ENCODE measurements at places on chromosomes 11 and 22. TPM values are rescaled to one million over a fixed set of nuclear protein-coding genes. Genes with fewer than 3 reads are reported as not detected.

The NCAM1 gene
- polyA plus RNA-seq: 0.17 TPM

The SCUBE1 gene
- polyA plus RNA-seq: not detected

The SLC43A3 gene
- polyA plus RNA-seq: 34.8 TPM

- DNase-seq: no peak
Measured at GRCh38 chr11:86863476-86863875, 63.1 kb downstream of the PRSS23 start.

DNA sequence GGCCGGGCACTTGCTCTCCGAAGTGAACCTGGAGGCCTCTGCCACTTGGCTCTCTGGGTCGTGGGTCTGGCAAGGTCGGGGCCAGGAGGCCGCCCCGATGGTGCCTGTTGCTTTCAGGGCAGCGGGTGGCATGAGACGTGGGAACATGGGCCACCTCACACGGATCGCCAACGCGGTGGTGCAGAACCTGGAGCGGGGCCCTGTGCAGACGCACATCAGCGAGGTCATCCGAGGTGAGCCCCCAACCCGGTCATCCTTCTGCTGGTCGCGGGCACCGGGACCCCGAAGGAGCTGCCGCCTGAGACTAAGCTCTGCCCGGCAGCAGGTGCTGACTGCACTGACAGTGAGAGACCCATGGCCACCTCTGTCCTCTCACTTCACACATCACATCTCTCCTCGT is 40.0 kb downstream of the SBF1 start:
- DNase-seq: no peak

DNA sequence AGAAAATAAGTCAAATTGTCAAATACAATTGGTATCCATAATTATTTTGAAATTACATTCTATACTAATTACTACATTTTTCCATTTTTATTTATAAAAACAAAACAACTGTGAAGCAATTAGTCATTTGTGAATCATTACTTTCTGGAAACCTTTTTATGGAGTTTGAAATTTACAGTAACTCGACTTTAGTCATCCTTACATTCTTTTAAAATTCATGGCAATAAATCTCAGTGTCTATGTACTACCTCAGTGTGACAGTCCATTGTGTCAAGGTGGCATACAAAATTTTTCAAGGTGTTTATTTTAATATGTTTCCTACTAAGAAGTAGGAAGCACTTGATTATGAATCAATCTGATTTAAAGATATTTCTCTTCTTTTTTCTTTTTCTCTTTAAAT is 1949.4 kb upstream of the RAG2 start:
- no peak for DNase-seq

- DNase-seq: peak; percentile 12
Measured at GRCh38 chr11:72618803-72619202, 55.4 kb downstream of the PDE2A start.

GRCh38 chr22:50625131-50625567 is 2.8 kb downstream of the ARSA start:
- DNase-seq: no peak

DNA sequence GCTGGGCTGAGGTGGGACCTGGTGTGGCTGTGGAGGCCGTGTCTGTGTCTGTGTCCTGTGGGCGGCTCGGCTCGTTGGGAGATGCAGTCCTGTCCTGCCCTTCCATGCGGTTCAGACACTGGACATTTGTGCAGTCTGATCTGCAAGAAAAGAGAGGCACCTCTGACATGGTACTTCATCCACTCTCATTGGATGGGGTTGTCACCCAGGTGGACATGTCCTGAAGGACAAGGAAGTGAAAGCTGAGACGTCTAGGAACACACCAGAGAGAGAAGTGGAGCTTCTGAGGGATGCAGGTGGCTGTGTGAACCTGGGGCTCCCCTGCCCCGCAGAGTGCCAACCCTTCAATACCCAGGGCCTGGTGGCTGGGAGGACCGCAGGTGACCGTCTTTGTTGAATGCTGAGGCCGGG is 18.4 kb downstream of the TBX1 start:
- DNase-seq: no peak

All from fibroblast of lung (primary cell).